ENCODE measurements at places on chromosomes 16 and 17.

- no peak overlapping the region for H3K27ac ChIP-seq
- no peaks in the 10 kb centered on the region for H3K27me3 ChIP-seq
- DNase-seq, result peak; percentile 48
- no peaks in the 10 kb centered on the region for H3K36me3 ChIP-seq
Observed at GRCh38 chr16:81823111-81823510, 44.0 kb downstream of the PLCG2 start.

GRCh38 chr16:56931892-56932720, at the start of gene HERPUD1:
TSS of gene HERPUD1 (plus strand) at chr16:56932142. CDS start at chr16:56932245, 103 bp downstream.
- peaks cover 22% of the 10 kb centered on the region for H3K36me3 ChIP-seq
- peak within 1 kb of the TSS; percentile 92 for H3K4me3 ChIP-seq
- DNase-seq, result peak; percentile 99
- peak within 1 kb of the TSS; percentile 98 for H3K27ac ChIP-seq

GRCh38 chr17:67639555-67639954, 78.2 kb upstream of the NOL11 start:
- peak overlapping the region; percentile 44 for H3K27ac ChIP-seq
- no peak overlapping the region for H3K4me3 ChIP-seq
- no peaks in the 10 kb centered on the region for H3K27me3 ChIP-seq
- no peak for DNase-seq
- H3K36me3 ChIP-seq, result no peaks in the 10 kb centered on the region

- H3K27ac ChIP-seq, result no peak overlapping the region
- H3K4me1 ChIP-seq, result peaks cover 5% of the 10 kb centered on the region
- no peaks in the 10 kb centered on the region for H3K36me3 ChIP-seq
- DNase-seq, result peak; percentile 65
- peak overlapping the region; percentile 75 for H3K4me3 ChIP-seq
- H3K27me3 ChIP-seq, result peaks cover 6% of the 10 kb centered on the region
Observed at GRCh38 chr17:77246110-77247047, 105.6 kb downstream of the SEC14L1 start.

GRCh38 chr17:17228521-17229279, 8.3 kb downstream of the FLCN start:
- no peak for DNase-seq
- no peak overlapping the region for H3K4me3 ChIP-seq
- H3K36me3 ChIP-seq, result peaks cover 93% of the 10 kb centered on the region
- peak overlapping the region; percentile 53 for H3K27ac ChIP-seq
- peaks cover 21% of the 10 kb centered on the region for H3K4me1 ChIP-seq

Data from heart left ventricle (tissue), 16 donors.